OCI-LY7 (cell line): ENCODE measurements at places on chromosomes 4 and X. TPM values are rescaled to one million over a fixed set of nuclear protein-coding genes. Genes with fewer than 3 reads are reported as not detected.

ASB9 gene
- total RNA-seq = not detected in 2 replicates

PAGE1 gene
- total RNA-seq = not detected in 2 replicates

SPATA4 gene
- not detected in 2 replicates for total RNA-seq

HTR2C gene
- total RNA-seq = not detected in 2 replicates

MXRA5 gene
- total RNA-seq = not detected in 2 replicates
